ENCODE measurements at places on chromosomes 7 and 10.

DNA sequence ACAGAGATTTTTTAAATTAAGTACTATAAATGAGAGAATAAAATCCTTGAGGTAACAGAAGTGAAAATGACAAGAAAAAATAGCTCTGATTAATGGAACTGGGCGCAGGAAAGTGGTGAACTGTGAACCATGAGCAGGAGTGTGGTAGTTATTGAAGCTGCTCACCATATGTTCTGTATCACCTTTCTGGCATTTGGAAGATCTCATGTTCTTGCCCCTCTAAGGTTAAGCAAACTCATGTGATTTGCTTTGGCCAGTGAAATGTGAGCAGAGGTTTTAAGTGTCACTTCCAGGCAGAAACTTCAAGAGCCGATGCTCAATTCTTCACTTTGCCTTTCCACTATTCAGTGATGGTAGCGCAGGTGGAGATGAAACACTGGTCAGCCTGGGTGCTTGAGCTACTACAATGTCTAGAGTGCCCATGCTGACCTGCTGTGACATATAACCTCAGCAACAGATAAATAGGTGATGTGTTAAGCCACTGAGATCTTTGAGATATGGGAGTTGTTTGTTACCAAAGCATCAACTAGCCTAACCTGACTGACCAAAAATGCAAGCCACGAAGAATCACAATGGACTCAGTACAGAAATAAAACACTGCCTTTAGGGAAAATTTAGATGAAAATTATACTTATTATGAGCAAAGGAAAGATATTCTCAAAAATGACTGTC is 18.4 kb downstream of the MTPAP start:
- DNase-seq, result no peak

DNA sequence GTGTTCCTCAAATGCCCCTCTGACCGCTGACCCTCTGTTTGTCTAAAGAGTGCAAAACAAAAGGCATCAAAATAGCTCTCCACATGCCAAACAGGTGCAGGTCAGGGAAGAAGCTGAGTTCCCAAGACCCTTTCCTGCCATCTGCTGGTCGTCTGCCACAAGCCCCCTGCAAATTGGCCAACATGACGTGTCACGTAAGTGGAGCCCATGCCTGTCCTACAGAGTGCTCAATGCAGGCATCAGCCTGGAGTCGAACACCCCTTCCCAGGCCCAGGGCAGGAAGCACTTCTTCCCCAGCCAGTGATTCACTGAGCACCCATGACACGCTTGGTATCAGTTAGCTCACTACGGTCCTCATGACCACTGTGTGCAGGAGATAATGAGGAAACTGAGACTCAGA is 14.1 kb downstream of the TMEM72 start:
- no peak for DNase-seq

DNA sequence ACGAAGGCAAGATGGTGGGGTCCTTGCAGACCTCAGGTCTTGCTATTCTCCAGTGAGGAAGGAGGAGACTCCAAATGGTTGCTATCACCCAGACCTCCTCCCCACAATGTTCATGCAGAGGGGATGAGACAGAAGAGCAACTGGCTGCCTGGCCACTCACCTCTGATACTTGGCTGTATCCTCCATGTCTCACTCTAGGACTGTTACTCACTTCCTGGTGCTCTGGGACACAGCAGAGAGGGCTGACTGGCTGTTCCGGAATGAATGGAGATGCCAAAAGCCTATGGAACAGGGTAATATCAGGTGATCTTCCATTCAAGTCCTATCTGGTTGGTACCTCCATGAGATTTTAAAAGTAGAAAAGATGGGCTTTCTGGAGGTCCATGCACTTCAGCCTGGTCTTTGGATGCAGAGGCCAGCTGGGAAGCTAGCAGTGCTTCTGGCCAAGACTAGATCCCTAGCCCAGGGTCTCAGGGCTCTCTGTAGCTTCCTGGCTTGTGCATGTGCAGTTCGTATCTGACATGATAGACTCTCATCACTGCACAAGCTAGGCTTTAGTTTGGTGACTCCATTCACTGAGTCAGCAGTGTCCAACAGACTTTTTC is 27.0 kb upstream of the ABI1 start:
- no peak for DNase-seq

GRCh38 chr7:102413611-102414010 is 17.4 kb downstream of the PRKRIP1 start:
- no peak for DNase-seq

- DNase-seq, result no peak
These were observed 16.0 kb downstream of the CCDC71L start for GRCh38 chr7:106644999-106645398.

DNA sequence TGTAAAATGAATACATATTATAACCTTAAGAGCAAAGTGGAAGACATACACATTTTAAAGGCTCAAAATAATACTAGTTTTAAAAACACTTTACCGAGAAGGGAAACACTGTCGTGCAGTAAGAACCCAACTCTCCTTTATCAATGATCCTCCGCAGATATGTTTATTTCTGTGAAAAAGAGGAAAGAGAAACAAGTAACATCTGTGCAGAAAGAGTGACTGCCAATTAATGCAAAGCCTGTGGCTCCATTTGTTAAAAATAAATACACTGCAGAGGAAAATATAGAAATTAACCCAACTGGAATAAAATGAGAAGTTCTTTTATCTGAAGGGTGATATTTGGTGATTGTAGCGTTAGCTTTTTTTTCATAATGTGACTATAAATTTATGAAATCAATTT is 62.7 kb downstream of the HGF start:
- no peak for DNase-seq

DNA sequence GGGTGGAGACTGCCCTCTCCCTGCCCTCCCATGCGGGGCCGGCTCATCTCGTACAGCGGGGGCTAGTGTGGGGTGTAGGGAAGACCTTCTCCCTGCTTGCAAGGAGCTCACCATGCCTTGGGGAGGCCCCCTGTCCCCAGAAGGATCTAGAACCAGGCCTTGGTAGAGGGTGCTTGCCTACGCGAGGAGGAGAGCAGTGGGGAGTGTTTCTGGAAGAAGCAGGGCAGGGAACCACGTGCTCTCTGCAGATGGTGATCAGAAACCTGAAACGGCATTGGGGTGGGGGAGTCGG is 2.7 kb downstream of the MAFK start:
- no peak for DNase-seq

DNA sequence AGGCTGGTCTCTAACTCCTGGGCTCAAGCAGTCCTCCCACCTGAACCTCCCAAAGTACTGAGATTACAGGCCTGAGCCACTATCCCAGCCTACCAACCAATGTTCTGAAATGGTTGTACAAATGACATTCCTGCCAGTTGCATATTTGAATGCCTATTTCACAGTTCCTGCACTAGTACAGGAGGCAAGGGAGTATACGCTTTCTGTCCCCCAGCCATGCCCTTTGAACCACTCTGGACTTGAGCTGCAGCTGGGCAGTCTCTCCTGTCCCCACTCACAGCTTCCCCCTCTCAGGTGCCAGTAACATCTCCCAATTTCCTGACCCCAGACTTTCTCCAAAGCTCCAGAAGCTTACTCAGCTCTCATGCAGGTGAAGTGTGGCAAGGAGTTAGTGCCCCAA is 58.9 kb downstream of the SPOCK2 start:
- DNase-seq, result no peak
